ENCODE measurements at places on chromosomes 2 and 18.

GRCh38 chr2:168700615-168701245 is 101.7 kb upstream of the NOSTRIN start:
- no peak for DNase-seq

DNA sequence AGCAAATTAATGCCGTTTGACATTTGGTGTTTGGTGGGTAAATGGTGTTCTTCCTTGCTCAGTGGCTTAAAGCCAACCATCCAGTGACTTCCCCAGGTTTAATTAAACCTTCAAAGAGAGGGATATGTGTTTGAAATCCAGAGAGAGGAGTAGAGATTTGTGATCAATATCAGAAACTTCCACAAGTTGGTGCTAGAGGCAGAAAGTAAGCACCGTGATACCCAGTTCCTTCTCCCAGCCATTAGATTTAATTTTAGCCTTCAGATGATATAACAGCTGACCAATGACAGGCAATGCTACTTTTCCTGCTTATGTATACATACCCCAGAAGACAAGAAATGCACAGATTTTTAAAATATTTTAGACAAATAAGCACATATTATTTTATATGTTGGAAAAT is 398.5 kb downstream of the CDH2 start:
- no peak for DNase-seq

DNA sequence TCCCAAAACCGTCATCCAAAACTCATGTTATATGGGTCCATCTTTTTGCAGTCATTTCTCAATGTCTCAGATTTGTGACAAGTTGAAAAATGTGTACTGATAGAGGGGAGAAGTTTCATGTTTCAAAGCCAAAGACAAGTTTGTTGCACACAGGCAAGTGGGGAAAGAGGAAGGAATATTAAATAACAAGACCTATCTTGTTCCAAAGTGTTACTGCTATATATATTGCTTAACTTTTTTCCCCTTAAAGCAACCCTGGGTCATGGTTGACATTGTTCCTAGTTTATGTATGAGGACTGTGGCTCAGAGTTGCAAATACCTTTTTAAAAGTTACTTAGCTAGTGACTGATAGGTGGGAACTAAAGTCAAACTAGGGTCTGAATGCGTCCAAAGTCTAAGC is 1.7 kb downstream of the ITGA4 start:
- DNase-seq = no peak

DNA sequence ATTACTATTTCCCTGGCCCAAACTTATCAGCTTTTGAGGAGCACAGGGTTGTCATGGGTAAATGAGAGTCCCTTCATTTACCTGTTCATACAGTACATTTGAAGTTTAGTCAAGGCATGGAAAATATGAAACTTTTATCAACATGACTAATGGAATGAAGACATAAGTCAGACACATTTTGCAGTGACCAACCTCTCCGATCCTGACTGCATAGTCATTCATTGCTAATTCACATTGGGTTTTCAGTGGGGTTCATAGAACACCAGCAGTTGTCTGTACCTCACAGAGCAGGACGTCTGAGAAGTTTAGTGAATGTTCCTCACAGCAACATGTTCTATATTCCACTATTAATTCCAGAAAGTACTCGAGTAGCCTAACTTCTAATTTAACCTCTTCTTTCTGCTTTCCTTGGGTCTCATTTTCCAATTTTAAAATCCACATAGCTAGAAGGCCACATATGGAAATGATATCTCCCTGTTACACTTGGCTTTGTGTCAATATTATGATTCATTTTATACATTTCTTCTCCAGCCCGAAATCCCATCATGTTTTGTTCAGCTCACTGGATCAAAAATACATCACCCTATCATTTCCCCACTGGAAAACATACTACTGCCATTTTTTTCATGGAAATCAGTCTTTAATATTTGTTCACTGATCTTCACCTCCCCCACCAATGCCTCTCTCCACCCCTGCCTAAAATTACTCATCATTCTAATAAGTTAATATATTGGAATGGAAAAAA is 65.9 kb downstream of the CDH20 start:
- no peak for DNase-seq

DNA sequence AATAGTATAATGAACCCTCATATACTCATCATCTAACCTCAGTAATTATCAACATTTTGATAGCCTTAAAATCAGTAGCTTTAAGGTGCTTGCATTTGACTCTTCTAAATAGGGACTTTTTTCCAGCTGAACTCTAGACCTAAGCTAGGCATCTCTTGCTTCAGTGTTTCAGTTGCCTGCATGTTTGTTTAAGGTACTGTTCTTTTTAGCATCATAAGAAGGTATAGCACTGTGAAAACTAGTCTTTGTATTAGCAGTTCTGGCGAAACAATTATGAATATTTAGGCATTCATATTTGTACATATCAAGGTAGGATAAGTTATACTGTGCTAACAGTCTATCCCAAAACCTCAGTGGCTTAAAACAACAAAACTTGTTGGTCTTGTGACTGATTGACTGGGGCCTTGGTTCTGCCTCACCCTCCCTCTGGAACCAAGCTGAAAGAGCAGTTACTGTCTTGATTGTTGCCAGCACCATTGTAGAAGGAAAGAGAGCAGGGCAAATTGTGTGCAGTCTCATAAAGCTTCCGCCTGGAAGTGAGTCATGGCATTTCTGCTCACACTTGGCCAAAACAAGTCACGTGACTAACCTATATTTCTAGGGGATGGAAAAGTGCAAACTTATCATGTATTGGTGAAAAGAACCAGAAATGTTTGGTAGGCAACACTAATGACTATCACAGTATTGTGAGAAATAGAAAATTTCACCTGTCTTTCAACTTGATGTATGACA is 24.3 kb downstream of the GALNT1 start:
- no peak for DNase-seq

GRCh38 chr18:69885355-69885754 is 62.3 kb downstream of the CD226 start:
- DNase-seq = no peak

DNA sequence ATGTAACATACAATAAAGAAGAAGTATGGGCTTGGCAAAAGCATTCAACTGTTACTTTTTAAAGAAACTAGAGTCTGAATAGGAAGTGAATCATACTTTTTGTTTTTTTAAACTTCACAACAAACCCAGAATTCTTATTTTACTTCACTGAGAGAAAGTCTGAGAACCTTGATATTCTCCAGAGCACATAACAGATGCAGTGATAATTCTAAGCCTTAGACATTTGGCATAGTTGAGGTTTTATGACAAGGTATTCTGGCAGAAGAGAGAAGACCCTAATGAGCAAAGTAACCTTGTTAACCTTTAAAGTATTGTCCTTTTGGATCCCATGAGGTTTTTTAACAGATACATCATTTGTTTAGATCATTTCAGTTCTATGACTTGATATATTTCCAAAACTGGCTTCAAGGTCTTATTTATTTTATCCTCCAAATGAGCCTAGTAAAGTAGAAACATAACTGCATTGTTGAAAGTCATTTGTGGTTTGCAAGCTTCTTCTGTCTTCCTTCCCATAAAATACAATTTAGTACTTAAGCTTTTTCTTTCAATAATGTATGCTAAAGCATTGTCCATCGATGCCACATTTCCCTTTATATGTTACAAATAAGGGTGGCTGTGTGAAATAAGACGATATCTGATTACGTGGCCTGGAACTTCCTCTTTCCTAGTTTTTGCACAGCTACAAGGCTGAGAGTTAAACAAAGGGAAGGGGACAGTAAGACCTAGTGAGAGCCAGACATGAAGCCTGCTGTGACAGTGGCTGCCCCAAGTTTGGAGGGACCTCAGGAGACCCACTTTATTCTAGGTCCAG is 86.1 kb upstream of the ITPRID2 start:
- DNase-seq = no peak

DNA sequence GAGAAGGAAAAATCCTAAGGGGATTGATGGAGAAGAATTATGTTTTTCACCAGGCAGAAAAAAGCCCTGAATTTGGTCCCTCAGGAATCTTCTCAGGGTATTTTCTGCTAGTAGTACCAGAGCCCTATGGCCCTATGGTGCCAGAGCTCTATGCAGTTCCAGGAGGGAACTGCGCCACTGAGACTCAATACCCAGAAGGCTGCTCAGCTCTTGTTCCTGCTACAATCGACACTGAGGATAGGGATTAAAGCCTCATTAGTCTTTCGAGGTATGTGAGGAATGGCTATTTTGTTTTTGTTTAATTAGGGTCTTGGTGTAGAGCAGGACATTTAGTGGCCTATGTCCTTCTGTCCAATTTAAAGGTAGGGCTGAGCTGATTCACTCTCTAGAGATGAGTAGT is 21.7 kb upstream of the PPP3R1 start:
- no peak for DNase-seq

- DNase-seq = no peak
These were observed 1167.7 kb upstream of the ZEB2 start for GRCh38 chr2:145687442-145688134.

GRCh38 chr2:238653431-238654109 is 194.3 kb upstream of the TWIST2 start:
- no peak for DNase-seq

- DNase-seq = no peak
These were observed 4.9 kb downstream of the FKBP1B start for GRCh38 chr2:24054366-24055010.

DNA sequence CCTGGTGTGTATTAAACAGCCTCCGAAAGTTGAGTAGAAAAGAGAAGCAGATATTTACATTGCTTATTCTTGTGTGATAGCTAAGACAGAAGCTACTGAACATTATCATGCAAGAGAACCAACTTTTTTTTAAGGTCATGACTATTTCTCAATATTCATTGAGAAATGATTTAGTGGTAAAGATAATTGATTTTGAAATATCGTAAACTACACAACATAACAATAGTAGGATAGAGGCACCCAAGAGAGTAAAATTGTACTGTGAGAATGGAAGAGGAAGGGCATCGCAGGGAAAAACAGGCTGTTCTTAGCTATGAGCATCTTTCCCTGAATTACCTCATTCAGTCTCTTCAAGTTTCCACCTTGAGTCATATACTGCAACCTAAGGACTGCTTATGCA is 25.2 kb downstream of the HRH4 start:
- DNase-seq = no peak

DNA sequence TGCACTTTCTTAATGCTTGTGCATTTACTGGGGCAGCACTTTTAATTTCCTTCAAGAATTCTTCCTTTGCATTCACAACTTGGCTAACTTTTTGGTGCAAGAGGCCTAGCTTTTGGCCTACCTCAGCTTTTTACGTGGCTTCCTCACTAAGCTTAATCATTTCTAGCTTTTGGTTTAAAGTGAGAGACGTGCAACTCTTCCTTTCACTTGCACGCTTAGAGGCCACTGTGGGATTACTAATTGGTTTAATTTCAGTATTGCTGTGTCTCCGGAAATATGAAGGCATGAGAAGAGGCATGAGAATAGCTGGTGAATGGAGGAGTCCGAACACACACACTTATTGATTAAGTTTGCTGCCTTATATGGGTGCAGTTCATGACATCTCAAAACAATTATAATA is 354.1 kb downstream of the DLGAP1 start:
- DNase-seq = no peak

DNA sequence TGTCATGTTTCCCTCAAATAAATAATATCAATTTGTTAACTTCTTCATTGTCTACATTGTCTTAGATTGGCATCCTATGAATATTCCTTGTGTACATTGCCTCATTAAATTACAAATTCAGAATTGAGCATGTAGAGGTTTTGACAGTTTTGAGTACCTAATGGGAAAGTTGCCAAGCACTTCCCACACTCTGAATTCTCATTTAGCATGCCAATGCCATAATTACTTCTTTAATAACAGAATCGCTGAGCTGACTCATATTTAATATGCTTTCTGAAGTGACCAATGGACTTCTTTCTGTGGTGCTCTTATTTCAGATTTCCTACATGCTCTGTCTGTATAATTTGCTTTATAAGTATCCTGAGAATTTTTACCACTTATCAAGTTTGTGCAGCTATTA is 114.4 kb upstream of the NOL4 start:
- DNase-seq = no peak

DNA sequence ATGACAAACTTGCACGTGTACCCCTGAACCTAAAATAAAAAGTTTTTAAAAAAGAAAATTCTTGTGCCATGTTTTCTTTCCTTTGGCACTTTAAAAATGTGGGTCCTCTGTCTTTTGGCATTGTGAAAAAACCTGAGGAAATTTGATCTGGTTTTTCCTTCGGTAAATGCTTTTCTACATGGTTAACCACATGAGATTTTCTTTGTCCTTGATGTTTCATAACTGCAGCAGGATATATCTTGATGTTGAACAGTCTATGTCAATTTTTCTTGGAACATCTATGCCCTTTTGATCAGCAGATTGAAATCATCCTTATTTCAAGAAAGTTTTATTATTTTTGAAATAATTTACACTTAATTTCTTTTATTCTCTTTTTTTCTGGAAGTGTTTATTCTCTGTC is 109.1 kb downstream of the TMEM17 start:
- DNase-seq = no peak

DNA sequence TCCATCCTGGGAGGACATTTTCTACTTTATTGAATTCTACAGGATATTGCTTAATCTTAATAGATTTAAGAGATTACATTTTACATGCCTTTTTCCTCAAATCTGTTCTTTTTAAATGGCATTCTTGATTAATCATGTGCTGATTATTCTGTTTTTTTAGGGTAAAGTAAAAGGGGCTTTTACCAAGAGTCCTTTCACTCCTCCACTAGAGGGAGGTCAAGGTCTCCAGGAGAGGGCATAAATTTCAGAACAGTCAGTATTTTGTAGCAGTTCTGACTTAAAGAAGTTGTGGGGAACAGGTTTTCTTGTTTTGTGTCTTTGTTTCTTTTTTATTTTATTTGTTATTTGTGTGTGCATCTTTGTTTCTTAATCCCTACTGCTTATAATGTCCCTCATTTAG is 25.4 kb downstream of the WDR75 start:
- no peak for DNase-seq

- DNase-seq = no peak
These were observed 348.1 kb downstream of the GALR1 start for GRCh38 chr18:77597726-77598125.

- no peak for DNase-seq
These were observed 20.1 kb upstream of the ID2 start for GRCh38 chr2:8661736-8662135.

GRCh38 chr2:144357623-144358373 is 162.1 kb downstream of the ZEB2 start:
- DNase-seq = peak; percentile 56

DNA sequence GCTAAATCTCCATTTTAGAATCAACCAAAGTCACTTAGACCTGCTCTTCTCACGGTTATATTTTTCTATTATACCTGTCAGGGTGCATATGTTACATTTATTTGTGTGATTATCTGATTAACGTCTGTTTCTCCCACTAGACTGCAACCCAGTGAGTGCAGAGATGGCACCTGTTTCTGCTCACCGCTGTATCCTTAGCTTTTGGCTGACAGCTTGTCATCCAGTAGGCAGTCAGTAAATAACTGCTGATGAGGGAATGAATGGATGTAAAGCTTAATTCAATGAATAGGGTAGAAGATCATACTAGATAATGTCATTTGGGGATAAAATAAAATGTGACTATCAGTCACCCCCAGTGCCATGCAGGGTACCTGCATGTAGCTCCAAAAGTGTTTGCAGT is 6.9 kb upstream of the CHRNA1 start:
- no peak for DNase-seq

- no peak for DNase-seq
These were observed 795 bp downstream of the ANKRD39 start for GRCh38 chr2:96856776-96857666.

- no peak for DNase-seq
These were observed 34.7 kb upstream of the ACTR3 start for GRCh38 chr2:113854970-113855740.

- no peak for DNase-seq
These were observed 35.3 kb downstream of the RALB start for GRCh38 chr2:120288016-120288373.

All from stimulated activated naive CD8-positive, alpha-beta T cell treated with anti-CD3 and anti-CD28 coated beads, Interleukin-15, amount 100 ng/mL, for 72 hours (primary cell).